ENCODE measurements at places on chromosomes 3 and 15. TPM values are rescaled to one million over a fixed set of nuclear protein-coding genes. Genes with fewer than 3 reads are reported as not detected.

The GPR62 gene
- total RNA-seq, result 0.21 TPM

The PRSS50 gene
- total RNA-seq, result 1.9 TPM

The GALNT15 gene
- total RNA-seq, result 0.09 TPM

GRCh38 chr15:98596885-98597392 is 51.4 kb upstream of the IGF1R start:
- no peak for DNase-seq

- DNase-seq, result peak; percentile 36
Measured at GRCh38 chr3:38001456-38002081, 11.0 kb downstream of the VILL start.

Data from neural progenitor cell (in vitro differentiated cells).